ENCODE measurements at places on chromosomes 11 and 22.

- DNase-seq, result no peak
Observed at GRCh38 chr22:38228326-38228872, 26.6 kb downstream of the MAFF start.

DNA sequence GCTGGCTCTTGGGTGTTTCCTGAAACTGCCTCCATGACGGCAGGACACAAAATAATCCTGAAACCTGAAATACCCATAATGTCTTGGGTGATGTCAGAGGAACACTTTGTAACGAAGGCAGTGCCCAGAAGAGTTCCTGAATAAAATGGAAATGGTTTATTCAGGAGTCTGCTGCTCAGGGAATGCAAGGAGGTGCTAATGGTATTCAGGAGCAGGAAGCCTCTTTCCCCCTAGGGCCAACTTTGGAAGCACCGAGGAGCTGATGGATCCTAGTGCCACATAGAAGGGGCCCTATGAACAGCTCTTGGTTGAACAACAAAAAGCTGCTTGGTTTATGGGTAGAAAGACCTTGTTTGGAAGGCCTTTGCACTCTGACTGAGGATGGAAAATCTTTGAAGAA lies 15.5 kb downstream of the TREH start:
- no peak for DNase-seq

DNA sequence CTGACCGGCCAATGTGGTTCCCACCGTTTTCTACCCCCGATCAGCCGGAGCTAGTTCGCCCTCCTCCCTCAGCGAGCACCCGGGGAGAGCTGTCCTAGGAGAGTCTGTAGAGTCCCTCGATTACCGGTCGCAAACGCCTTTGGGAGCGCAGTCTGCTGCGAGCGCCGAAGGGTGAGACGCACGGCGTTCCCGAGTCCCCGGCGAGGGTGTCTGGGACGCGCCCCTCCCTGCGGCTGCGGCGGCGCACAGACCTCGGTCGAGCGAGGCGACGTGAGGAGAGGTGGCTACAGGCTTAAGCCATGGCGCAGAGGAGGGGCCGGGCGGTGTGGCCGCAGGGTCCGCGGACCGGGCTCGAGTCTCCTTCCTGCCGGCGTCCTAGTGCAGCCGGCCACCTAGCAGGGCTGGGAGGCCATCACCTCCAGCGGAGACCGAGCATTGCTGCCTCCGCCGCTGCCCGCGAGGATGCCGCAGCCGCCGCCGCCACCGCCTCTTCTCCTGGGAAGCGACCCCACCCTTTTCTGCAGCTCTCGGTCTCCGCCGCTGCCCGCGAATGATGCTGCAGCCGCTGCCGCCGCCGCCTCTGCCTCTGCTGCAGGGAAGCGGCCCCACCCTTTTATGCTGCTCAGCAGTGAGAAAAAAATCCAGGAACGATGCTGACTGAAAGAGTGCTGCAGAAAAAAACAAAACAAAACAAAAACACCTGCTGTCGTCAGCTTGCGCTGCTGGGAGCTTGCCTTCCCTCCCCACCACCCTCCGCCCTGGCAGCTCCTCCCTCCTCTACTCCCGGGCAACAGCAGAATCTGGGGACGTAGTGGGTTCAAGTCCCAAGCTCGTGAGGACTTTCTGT lies at the start of gene MAP6:
TSS of gene MAP6 (minus strand) at position 588 of the 847 bp plus-strand sequence. CDS start 669 bp downstream, outside the sequence.
- no peak for DNase-seq

DNA sequence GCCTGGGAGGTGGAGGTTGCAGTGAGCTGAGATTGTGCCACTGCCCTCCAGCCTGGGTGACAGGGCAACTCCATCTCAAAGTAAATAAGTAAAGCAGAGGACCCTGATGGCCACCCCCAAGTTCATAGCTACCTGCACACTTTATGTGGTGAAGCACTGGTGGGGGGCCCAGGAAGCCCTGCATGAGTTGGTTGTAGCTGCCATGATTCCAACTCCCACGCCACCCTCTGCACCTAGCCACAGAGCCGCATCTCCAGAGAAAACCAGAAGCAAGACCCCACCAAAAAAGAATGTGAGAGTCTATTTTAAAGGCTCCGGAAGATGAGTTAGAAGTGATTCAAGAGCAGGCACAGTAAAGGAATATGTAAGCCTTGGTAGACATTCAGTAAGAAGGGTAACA lies 20.4 kb upstream of the TMA7B start:
- no peak for DNase-seq

- no peak for DNase-seq
Observed at GRCh38 chr22:39932918-39933649, 27.1 kb upstream of the TMA7B start.

DNA sequence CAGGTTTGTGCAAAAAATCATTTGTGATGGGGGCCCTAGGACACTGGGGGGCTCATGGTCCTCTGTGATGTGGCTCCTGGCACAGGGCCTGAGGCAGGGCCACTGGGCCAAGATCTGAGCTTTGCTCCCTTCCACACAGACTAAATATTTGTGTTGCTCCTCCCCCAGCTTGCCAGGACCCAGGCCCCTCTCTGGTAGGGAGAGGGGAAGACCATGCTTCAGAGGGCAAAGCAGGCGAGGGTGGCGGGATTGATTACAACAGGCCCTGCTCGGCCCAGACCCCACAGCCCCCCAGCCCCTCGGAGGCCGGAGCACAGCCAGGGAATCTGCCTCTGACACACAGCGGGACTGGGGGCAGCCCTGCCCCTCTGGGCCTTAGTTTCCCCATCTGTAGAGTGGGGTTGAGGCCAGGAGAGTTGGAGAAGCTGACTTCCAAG lies 29.0 kb downstream of the WNT11 start:
- no peak for DNase-seq

GRCh38 chr11:83024270-83024854 lies 47.3 kb downstream of the RAB30 start:
- DNase-seq, result no peak

GRCh38 chr11:76782531-76783293 lies 444 bp upstream of the TSKU start:
- DNase-seq, result no peak

GRCh38 chr11:76653012-76653673 lies 17.4 kb downstream of the LRRC32 start:
- DNase-seq, result no peak

- no peak for DNase-seq
Observed at GRCh38 chr11:114208377-114208776, 87.8 kb upstream of the NNMT start.

GRCh38 chr22:29206372-29207242 lies 911 bp downstream of the EMID1 start:
- DNase-seq, result no peak

DNA sequence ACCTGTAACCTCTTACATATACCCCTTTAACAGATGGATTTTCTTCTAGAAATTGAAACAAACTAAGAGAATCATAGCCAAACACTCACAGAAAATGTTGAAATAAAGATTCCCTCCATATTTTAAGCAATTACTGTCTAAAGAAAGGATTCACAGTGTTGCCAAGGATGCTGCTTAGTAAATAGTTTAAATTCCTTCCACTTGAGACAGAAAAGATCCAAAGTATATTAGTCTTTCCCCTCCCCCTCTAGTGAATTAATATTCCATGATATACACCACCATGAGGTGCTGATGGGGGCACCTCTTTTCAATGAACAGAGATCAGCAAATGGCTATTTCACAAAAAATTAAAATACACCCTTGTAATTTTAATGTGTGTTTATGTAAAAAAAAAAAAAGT lies 186.8 kb downstream of the SOX6 start:
- DNase-seq, result no peak

DNA sequence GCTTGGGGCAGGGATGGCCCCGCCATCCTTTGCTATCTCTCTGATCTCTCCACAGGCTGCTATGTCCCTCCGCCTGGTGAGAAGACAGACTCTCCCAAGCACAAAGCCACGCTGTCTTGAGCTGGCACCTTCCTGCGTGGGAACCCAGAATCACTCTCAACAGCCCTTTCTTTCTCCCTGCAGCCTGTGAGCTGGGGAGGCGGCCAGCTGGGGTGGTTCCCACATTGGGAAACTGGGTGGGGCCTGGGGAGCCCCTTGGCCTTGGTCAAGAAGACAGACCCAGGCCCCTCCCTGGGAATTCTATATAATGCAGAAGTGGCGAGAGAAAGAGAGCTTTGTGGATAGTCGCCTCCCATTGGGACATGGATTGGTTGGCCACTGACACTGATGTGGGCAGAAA lies 129.0 kb upstream of the TIMP3 start:
- DNase-seq, result no peak

- DNase-seq, result no peak
Observed at GRCh38 chr11:10268746-10269488, 25.1 kb downstream of the SBF2 start.

DNA sequence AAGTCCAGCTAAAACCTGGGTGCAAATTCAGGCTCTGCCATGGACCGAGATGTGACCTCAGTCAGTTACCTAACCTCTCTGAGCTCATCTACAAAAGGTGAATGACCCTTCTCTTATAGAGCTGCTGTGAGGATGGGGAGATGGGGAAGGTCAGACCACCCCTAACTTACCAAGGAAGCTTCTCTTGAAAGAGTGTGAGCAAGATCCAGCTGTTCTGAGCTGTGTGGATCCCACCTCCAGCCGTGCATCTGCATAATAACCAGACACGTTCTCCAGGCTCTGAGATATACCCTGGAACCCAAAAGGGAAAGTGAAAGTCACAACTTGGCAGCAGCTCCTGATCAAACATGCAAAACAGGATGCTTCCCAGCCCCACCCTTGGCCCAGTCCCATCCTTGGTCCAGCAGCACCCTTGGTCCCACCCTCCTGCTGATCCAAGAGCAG lies at the start of gene APOL3:
TSS of gene APOL3 (minus strand) at position 257 of the 444 bp plus-strand sequence. CDS start 11,700 bp downstream, outside the sequence.
- DNase-seq, result no peak

DNA sequence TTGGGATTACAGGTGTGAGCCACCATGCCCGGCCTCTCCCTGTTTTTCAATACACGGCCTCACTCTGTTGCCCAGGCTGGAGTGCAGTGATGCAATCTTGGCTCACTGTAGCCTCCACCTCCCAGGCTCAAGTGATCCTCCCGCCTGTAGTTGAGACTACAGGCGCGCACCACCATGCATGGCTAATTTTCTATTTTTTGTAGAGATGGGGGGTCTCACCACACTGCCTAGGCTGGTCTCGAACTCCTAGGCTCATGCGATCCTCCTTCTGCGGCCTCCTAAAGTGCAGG lies 11.5 kb downstream of the GATD1 start:
- DNase-seq, result no peak

GRCh38 chr22:24146194-24146616 lies 35.1 kb upstream of the SUSD2 start:
- DNase-seq, result no peak

DNA sequence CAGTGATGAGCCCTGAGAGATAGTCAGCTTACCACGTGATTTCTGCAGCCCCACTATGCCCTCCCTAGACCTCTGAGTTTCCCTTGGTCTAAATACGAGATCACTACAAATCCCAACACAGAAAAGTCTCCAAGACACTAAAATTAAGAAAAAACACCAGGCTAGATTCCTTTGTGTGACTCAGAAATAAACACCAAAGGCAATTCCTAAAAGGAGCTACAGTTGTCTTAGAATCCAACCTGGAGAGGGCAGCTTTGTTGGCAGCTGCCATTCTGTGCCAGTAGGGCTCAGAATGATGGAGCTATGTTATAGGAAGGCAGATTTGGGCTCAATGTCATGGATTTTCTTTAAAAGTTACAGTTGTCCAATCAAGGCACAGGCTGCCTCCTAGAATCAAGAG lies 37.1 kb upstream of the HMGXB4 start:
- DNase-seq, result no peak

DNA sequence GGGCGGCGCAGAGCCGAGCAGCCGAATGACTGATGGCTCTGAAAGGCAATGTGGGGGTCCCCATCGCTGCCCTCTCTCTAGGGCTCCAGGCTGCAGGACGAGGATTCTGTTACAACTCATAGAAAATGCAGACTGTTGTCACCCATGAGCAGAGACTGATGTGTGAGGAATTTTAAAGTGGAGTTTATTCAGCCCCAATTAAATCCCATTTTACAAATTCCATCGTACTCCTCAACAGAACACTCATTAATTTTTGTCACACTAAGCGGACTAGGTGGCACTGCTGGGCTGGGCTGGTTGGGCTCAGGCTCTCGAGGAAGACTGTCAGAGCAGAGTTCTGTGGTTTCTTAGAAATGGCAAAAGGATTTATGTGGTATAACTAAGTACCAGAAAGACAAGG lies 102.6 kb upstream of the SPON1 start:
- DNase-seq, result no peak

DNA sequence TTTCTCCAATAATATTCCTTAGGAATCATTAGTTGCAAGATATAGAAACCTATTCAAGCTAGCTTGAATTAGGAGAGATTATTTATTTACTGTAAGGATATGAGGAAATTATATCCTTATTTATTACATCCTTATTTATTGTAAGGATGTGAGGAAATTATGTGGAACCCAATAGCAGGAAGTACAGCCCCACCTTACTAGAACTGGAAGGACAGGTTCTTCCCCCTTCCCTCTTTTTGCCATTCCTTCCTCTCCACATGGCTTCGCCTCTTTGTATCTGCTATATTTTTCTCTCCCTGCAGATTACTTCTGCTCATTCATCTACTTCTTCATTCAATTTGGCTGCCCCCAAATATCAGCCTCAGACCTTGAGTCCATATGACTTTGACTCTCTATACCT lies 49.5 kb upstream of the B3GNT6 start:
- no peak for DNase-seq

GRCh38 chr22:27378311-27378800 lies 423.2 kb downstream of the MN1 start:
- no peak for DNase-seq

DNA sequence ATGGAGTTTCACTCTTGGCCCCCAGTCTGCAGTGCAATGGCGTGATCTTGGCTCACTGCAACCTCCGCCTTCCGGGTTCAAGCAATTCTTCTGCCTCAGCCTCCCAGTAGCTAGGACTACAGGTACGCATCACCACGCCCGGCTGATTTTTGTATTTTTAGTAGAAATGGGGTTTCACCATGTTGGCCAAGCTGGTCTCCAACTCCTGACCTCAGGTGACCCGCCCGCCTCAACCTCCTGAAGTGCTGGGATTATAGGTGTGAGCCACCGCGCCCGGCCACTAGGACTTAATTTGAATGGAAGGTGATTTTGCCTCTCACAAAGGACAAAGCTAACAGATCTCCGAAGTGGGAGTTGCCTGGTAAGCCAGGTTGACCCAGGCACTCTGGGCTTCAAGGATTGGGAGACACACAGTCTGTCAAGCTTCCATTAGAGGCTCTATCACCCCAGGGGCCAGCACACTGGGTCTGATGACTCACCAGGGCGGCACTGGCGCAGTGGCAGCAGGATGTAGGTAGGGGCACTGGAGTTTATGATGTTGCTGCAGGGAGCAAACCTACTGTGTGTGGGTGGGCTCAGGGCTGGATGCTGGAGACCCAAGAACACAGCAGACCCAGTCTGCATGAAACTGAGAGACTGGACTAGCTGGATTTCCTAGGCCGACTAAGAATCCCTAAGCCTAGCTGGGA lies 17.8 kb upstream of the KCTD14 start:
- DNase-seq, result no peak

- DNase-seq, result no peak
Observed at GRCh38 chr11:31106326-31106725, 263.2 kb downstream of the DCDC1 start.

DNA sequence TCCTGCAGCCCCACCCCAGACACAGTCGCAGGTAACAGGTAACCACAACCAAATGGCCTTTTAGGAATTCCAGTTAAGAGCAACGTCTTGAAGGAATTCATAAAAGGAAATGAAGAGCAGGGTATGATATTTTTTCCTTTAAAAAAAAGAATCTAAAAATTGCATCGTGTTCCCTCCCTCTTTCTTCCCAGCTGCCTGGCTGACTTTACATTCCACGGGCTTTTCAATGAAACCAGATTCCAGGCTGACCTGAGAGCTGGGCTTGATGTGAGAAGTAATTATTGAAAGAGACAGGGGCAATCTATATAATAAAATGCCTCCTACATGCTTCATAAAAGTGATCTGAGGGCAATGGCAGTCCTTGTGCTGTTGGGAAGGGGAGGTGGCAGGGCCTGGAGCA lies 57.3 kb upstream of the EIF3D start:
- no peak for DNase-seq

All from stimulated activated CD4-positive, alpha-beta T cell treated with anti-CD3 and anti-CD28 coated beads, Interleukin-15, amount 100 ng/mL, for 1 hour (primary cell).